ENCODE measurements at places on chromosomes 6 and 20.

GRCh38 chr6:170450916-170451761, 102.0 kb downstream of the PSMB1 start:
- DNase-seq, result no peak

DNA sequence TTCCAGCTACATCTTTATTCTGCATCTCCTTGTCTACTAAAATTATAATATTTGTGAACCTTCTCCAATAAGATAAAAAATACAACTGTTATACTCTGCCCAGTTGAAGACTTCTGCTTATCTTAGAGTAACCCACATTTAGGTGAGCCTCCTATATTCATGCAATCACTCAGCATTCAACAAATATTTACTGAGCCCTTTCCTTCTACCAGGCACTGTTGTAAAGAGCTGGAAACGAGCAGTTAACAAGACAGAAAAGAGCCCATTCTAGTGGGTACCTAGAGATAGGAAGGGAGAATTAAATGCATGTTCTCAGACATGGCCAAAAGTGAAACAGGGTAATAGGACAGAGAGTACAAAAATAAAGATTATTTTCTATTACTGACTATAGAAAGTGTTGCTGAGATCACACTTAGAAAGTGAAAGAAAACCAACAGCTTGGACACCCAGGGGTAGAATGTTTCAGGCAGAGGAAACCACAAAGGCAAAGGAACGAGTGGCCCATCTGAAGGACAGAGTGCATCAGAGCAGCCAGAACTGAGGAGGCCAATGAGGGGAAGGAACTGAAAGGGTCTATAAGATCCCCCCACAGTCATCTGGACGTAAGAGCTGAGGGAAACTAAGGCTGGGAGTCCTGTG, 50.8 kb upstream of the SMLR1 start:
- no peak for DNase-seq

DNA sequence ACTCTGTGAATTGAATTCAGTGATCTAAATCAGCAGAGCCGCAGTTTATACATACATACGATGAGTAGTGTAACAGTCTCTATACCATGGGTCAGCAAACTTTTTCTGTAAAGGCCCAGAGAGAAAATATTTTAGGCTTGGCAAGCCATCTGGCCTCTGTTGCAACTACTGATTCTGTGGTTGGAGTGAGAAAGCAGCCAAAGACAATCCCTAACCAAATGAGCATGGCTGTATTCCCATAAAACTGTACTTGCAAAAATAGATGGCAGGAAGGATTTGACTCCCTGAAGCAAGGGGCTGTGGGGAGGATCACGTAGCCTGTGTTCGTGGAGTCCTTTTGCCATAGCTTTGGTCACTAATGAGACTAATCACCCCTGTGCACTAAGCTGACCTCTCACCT, 17.9 kb upstream of the MOCS1 start:
- DNase-seq, result no peak

DNA sequence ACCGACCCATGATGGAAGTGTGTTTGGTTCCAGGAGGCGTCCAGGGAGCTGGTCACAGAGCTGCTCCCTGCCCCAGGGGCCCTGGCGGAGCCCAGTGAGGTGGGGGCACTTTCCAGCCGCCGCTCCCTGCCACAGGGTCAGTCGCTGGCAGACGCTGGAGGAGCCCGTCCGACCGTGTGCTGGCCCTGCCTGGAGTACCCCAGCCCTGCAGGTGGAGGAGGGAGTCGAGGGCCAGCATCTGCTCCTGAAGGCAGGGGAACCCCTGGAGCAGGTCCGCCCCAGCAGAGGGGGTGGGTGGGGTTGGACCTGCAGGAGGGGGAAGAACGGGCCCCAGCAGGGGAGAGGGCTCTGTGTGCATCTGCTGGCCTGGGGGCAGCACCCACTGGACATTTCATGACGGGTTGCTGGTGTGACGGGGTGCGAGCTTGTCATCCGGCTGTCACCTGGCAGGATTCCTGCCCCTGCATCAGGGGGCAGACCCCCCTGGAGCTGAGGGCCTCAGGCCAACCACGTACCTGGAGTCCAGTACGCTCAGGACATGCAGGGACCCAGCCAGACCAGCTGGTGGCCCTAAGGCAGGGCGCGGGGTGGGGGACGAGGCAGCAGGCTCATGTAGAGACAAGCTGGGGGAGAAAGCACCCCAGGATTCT, 32.3 kb upstream of the GATA5 start:
- no peak for DNase-seq

GRCh38 chr20:34062570-34063482, 49.2 kb downstream of the EIF2S2 start:
- no peak for DNase-seq

GRCh38 chr6:10250655-10251220, 164.1 kb downstream of the TFAP2A start:
- no peak for DNase-seq

DNA sequence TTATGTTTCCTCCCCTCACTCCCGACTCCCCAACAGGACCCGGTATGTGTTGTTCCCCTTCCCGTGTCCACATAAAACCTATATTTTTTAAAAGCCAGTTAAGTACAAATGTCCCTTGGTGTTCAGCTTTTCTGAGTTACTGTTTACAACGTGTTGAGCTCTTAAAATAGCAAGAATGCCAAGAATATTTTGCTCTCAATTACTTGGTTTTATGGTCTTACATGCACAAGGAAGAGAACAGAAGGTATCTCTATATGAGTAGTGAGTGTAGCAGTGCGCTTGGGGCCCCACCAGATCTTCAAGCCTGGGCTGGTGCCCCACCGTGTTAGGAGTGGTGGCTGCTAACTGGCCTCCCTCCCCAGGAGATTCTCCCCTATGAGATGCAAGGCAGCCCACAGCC, 75.3 kb downstream of the RIN2 start:
- DNase-seq, result no peak

GRCh38 chr6:52115145-52115741, 27.8 kb upstream of the PKHD1 start:
- DNase-seq, result no peak

DNA sequence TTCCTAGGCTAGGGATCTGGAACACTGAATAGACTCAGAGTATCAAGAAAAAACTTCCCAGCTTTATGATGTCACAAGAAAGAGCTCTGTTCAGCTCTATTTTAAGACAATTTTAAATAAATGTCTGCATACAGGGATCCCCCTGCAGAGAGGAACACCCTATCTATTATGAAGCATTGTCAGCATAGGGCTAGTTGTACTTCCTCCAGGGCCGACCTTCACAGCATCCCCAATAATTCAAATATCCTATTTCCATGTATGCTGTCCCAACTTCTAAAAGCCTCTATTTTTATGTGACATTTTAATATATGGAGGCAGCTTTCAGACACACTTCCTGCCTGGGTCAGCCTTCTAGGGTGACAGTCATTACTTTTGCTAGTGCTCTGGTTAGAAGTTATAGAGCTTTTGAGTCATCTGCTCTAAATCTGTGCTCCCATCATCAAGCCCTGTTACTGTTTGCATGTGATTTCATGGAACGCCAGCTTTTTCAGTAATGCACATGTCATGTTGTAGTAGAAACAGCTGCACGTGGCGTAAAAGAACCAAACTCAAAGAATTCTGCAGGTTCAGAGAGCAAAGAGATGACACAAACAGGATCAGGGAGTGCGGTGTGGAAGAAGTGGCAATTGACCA, 189.2 kb downstream of the ADGB start:
- no peak for DNase-seq

- no peak for DNase-seq
Measured at GRCh38 chr6:39558079-39558478, 167.1 kb downstream of the KIF6 start.

GRCh38 chr6:131004387-131004755, 58.7 kb downstream of the EPB41L2 start:
- DNase-seq, result no peak

DNA sequence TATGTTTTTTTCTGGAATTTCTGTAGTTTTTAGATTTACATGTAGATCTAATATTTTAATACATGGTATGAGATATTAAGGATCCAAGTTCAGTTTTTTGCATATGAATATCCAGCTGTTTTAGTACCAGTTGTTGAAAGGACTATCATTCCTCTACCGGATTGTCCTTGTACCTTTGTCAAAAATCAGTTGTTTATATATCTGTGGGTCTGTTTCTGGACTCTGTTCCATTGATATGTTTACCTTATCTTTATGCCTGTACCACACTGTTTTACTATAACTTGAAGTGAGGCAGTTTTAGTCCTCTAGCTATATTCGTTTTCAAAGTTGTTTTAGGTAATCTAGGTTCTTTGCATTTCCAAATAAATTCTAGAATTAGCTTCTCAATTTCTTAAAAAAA, 47.7 kb downstream of the CBFA2T2 start:
- DNase-seq, result no peak

- no peak for DNase-seq
Measured at GRCh38 chr6:160998766-160999165, 7.2 kb downstream of the MAP3K4 start.

DNA sequence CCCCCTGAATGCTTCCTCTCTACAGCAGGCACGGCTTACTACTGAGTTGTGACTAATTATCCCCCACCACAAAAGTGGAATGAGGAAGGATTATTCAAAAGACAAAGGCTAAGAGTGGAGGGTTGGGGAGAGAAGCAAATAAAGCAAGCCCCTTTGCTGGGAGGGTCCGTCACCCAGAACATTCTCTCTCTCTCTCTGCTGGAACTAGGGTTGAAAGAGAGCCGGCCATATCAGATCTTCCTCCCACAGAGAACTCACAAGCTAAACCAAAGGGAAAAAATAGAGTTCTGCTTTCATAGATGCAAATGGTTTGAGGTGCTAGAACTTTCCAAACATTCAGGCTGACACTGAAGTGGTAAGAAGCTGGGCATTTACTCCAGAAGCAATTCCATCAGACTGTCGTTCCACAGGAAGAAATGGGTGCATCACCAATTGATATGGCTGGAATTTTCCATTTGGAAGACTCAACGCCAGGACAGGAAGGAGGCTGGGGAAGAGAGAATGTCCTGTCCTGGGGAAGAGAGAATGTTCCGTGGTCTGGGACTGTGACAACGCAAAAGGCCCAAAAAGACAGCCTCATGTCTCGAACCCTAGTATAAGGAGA, 7.9 kb downstream of the ZMYND8 start:
- no peak for DNase-seq

- no peak for DNase-seq
Measured at GRCh38 chr20:53794529-53795115, 201.0 kb upstream of the ZNF217 start.

GRCh38 chr6:30942338-30943060, 1.7 kb downstream of the MUCL3 start:
- DNase-seq, result no peak

DNA sequence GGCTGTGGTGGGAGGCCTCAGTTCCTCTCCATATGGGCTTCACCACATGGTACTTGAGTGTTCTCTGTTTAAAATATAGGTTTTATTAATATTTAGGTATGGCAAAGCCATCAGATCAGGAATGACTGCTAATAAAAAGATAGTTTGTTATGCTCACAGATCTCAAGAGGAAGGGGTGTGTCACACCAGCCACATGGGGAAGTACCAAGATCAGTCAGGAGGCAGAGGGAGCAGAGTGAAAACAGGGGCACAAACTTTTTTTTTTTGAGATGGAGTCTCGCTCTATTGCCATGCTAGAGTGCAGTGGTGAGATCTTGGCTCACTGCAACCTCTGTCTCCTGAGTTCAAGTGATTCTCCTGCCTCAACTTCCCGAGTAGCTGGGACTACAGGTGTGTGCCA, 92.1 kb upstream of the GCM1 start:
- DNase-seq, result no peak

DNA sequence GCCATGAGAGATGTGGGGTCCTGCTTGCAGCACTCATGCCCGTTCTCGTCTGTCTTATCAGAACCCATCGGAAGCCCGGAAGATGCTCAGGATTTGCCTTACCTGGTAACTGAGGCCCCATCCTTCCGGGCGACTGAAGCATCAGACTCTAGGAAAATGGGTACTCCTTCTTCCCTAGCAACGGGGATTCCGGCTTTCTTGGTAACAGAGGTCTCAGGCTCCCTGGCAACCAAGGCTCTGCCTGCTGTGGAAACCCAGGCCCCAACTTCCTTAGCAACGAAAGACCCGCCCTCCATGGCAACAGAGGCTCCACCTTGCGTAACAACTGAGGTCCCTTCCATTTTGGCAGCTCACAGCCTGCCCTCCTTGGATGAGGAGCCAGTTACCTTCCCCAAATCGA, 8.3 kb downstream of the PI16 start:
- peak; percentile 54 for DNase-seq

- no peak for DNase-seq
Measured at GRCh38 chr20:58573986-58574385, 58.8 kb upstream of the APCDD1L start.

DNA sequence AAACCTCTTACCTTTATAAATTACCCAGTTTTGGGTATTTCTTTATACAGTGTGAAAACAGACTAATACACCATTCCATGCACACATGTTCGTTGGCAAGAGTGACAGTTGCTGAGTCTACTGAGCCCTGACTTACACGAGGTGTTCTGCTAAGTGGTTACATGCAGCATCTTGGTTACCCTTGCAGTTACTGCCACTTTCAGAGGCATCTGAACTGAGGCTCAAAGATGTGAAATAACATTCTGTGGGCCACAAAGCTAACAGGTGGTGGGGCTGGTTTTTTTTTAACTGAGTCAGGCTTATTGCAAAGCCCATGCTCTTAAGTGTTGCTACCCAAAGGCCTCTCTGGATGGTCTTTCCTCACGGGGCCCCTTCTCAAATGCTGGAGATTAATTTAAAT, 54.4 kb upstream of the GTSF1L start:
- DNase-seq, result no peak

DNA sequence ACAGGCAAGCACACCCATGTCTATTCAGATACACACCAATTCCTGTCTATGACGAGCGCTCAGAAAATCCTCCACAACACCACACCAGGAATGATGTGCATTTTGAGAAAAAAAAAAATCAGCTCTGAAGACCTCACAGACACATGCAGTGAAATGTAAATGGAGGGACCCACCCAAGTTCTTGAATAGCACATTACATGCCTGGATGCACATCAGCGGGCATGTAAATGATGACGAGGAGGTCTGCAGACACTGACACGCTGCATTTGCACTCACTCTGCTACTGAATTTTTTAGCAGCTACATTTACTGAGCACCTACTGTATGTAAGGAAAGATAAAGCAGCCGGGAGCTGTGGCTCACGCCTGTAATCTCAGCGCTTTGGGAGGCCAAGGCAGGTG, 14.7 kb downstream of the NRSN2 start:
- DNase-seq, result no peak

DNA sequence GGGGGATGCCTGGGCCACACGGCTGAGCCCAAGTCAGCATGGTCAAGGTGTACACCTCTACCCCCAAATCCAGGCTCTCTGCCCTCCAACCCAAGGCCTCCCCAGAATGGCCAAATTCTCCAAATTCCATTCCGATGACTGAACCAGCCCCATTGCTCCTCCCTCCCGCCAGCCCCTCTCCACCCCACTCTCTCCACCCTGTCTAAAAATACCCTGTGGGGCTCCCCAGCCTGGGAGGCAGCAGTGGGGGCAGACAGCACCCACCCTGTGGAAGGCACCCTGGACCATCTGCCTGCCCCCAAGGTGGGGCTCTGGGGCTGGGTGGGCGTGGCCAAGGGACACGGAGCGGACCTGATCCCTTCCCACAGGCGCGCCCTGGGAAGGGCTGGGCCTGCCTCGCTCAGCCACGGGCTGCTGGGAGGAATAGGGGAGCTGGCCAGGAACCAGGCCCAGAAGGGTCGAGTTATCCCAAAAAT, 11.4 kb downstream of the TEAD3 start:
- no peak for DNase-seq

Data from T-helper 1 cell (primary cell).